MCF 10A (cell line): ENCODE measurements at places on chromosomes 1 and 21.

DNA sequence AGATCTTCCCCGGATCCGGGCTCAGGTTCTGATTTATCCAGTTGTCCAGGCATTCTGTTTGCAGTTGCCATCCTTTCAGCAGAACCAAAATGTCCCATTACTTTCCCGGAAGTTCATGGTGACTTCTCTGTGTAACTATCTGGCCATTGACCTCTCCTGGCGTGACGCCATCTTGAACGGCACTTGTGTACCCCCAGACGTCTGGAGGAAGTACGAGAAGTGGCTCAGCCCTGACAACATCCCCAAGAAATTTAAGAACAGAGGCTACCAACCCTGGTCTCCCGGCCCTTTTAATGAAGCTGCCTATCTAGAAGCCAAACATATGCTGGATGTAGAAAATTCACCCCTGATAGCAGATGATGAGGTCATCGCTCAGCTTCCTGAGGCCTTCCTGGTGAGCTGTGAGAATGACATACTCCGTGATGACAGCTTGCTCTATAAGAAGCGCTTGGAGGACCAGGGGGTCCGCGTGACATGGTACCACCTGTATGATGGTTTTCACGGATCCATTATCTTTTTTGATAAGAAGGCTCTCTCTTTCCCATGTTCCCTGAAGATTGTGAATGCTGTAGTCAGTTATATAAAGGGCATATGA is 22.4 kb downstream of the AADACL4 start:
- DNase-seq: no peak

DNA sequence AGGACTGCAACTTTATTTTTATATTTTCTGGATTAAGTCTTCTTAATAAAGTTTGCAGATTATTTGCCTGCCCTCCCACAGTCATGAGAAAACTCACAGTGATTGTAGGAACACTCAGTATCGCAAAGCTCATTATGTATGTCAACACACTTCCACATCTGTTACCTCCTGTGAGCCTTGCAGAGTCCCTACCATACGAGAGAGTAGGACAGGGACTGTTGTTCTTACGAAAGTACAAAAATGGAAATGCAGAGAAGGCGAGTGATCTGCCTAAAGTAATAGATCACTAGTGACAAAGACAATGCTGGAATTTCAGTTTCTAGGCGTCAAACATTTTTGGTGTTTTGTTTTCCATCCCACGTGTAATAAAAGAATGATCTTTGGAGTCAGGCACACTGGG is 131.7 kb downstream of the SYT2 start:
- DNase-seq: no peak

- DNase-seq: no peak
These were observed 7.2 kb downstream of the PARP1 start for GRCh38 chr1:226400519-226401354.

GRCh38 chr21:31349208-31349607 is 5.1 kb upstream of the TIAM1 start:
- DNase-seq: no peak

DNA sequence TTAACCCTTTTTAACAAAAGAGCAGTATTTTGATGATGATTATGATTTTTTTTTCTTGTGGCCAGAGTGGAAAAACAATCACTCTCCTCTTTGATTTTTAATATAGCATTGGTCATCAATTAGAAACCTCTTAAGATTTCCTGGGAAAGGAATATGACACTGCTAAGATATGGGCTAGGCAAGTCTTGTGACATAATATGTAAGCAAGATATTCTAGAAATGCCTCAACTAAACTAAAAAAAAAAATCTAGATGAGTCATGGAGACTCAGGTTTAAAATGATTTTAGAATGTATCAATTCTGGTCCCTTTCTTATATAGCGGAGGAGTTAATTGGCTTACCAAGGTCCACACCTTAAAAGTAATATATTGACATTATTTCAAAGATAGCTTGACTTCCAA is 60.3 kb upstream of the JUN start:
- DNase-seq: no peak

- no peak for DNase-seq
These were observed 23.1 kb upstream of the UMODL1 start for GRCh38 chr21:42047821-42048613.

DNA sequence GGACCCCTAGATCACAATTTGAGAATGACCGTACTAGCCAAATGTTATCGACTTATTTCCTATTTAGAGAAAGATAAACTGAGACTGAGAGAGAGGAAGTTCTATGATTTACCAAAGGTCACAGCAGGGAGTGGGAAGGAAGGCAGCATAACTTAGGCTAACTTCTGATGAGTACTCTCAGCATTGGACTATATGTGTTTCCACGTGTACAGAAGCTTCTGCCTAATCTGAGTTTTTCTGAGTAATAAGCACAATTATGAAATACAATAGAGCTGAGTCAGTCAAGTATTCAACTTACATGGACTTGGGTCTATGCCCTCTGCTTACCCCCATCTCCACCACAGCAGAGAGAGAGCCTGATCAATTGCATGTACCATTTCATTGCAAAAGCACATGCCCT is 88.1 kb upstream of the HIVEP3 start:
- no peak for DNase-seq

DNA sequence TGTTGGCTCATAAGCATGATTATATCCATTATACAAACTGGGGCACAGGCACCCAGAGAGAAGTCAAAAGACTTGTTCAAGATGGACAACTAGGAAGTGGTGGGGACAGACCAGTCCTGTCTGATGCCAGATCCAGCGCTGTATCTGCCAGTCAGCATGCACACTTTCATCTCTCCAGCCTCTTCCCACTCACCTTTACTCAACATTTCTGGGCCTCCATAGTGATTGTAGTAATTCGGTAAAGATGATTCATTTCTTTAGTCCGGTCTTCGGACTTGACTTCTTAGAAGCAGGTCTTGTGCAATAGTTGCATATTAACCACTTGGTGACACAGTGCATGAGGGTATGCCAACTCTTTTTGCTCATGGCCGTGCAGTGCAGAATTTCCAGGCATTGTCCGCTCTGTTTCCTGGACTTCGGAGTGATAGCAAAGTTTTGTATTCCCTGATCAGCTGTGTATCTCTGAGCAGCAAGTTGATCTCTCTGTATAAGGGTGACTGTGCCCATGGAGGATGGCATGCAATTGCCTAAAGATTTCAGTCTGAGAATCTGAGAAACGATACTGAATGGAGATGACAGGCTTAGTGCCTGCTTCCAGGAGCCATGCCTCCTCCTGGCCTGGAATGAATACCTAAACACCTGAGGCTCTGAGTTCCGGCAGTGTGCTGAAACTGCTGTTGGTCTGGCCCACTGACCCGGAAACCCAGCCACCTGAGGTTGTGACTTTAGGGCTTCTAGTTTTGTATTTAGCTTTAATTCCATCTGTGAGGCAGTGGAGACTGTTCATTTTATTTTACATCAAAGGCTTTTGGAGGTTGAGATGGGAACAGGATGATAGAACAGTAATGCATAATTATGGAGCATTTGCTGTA is 39.0 kb downstream of the GALNT2 start:
- DNase-seq: peak; percentile 99

- no peak for DNase-seq
These were observed 18.6 kb downstream of the NAV1 start for GRCh38 chr1:201557572-201557958.

GRCh38 chr1:32946413-32946812 is 18.2 kb downstream of the RNF19B start:
- DNase-seq: no peak

- no peak for DNase-seq
These were observed 134.2 kb downstream of the PGBD5 start for GRCh38 chr1:230291731-230292620.

- DNase-seq: peak; percentile 71
These were observed 167.7 kb upstream of the CSF3R start for GRCh38 chr1:36650200-36651065.

GRCh38 chr1:29592261-29592615 is 355.9 kb downstream of the PTPRU start:
- no peak for DNase-seq

DNA sequence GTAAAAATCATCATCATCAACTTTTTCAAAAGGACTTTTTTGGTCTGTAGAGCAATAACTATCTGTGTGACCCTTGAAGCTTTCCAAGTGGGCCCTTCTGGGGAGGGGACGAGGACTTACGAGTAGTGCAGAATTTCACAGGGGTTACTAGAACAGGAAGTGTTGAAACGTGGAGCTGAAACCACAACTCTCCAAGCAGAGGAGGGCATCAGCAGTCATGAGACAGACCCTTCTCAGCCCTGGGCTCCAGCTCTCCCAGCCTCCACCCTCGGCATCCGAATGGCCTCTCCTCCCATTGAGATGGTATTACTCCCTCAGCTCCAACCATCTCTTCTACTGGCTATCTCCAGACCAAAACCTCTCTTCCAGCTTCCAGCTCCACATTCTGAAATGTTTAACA is 3.6 kb downstream of the FAM89A start:
- no peak for DNase-seq

DNA sequence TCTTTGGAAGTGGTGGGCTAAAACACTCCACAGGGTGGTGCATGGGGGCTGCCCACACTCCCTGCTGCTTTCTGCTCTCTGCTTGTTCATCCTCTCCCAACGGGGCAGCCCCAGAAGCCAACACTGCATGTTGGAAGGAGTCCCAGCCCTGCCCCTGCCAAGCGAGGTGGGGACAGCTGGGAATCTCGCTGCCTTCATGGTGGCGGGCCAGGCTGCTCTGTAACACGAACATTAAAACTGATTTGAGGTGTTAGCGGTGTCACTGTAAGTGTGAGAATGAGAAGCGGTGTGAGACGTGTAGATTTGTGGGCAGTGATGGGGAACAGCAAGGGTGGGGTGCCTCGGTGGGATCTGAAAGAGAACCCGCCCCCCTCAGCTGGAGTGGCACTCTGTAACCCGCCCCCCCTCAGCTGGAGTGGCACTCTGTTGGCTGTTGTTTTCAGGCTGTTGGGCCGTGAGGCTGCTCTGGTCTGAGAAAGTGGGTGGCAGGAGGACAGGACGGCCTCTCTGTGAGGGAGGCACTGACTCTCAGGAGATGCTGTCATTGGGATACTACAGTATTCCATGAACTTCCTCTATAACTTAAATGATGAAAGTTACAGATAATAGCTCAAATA is 80.9 kb downstream of the PCBP3 start:
- no peak for DNase-seq

GRCh38 chr1:246583056-246583440 is 16.8 kb downstream of the CNST start:
- DNase-seq: no peak

GRCh38 chr1:61141288-61142042 is 59.1 kb downstream of the NFIA start:
- peak; percentile 96 for DNase-seq

GRCh38 chr1:214518361-214518760 is 33.0 kb downstream of the PTPN14 start:
- DNase-seq: no peak

- peak; percentile 96 for DNase-seq
These were observed at the start of the genes CHML and OPN3 for GRCh38 chr1:241640149-241640866. Gene CHML (minus strand): TSS chr1:241640369. CDS start chr1:241635766, 4,603 bp downstream. Gene OPN3 (minus strand): TSS chr1:241640369. CDS start chr1:241640254, 115 bp downstream.

- DNase-seq: no peak
These were observed 26.8 kb upstream of the MAP1LC3C start for GRCh38 chr1:242025681-242026080.

GRCh38 chr21:36864974-36865373 is 101.5 kb downstream of the HLCS start:
- DNase-seq: no peak

DNA sequence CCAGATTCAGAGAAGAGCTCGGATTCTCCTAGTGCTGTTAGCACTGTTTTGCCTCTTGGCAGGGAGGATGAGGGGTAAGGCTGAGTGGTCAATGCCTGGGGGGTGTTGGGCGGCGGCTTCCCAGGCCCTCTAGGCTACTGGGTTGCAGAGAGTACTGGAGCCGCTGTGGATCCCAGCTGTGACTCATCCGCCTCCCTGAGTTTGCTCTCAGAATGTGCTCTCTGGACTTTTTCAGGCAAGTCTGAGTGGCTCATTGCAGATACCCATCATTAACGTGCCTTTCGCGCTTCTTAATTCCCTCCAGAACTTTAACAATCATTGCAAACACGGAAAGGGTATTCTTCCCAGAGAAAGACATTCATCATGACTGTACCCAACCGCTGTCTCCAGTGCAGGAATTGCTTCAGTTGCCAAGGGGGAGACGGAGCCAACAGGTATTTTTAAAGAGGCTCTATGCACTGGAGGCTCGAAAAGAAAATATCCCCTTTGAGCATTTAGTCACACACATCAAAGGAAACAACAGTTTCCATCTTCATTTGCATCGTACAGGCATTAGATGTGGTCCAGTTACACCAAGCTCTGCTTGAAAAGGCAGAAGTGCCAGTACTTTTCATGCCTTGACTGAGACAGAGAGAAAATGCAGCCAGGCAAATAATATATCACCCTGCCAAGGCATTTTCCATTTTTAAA is 14.4 kb upstream of the CAMTA1 start:
- DNase-seq: peak; percentile 58

DNA sequence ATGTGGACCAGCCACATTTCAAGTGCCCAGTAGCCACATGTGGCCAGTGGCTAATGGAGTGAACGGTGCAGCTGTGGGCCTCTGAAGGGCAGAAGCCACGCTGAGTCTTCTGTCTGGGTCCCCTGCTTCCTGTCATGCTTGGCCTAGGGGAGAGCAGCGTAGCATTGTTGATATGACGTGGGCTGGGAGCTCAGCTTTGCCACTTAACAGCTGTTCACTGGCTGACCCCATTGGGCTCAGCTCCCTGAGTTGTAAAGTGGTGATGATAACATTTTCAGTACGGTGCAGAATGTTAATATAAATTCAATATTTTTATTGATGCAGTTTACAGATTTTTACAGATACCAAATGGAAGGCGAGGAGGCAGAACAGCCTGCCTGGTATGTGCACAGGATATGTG is 4.5 kb downstream of the PODN start:
- DNase-seq: no peak

- no peak for DNase-seq
These were observed 6.6 kb upstream of the MGST3 start for GRCh38 chr1:165624441-165624840.

GRCh38 chr1:246309247-246309884 is 197.7 kb downstream of the SMYD3 start:
- DNase-seq: no peak
